Stimulated activated CD8-positive, alpha-beta memory T cell treated with anti-CD3 and anti-CD28 coated beads, Interleukin-7, amount 100 ng/mL, for 1 hour (primary cell): ENCODE measurements at places on chromosomes 4 and X.

DNA sequence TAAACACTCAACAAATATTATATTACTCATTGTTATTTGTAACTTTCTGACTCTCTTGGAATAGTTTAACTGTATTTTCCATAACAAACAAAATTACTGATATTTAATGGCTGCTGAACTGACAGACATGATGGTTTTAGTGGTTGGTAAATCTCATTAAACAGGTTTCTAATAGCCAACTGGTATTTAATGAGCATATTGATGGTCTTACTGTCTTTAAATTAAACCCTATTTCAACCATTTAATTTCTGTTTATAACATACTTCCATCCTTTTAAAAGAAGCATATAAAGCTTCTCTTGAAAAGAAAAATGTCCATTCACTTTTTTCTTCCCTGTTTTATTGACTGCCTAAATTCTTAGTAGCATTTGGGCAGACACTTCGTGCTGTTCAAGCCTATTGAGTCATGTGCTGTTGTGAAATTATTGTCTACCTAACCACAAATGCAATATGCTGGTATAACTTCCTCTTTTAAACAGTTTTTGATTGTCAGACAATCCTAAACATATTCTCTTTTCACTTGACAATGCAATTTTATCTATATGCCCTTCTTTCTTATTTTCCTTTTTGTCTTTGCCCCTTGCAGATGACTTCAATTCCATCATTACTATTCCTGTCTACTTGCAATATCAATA is 163.9 kb upstream of the SLC7A11 start:
- no peak for DNase-seq

DNA sequence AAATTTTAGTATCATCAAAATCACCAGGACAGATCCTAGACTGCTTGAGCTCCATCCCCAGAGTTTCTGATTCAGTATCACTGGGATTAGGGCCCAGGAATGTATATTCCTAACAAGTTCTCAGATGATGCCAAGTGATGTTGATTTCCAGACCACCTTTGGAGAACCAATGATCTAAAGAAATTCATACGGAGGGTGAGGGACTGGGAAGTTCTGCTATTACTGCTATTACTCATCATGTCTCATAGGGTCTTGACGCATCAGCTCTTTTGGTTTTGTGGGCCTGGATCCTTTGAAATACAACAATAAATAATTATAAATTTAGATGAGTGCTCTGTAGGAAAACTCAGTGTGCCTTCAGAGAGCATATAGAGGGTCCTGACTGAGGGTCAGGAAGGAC is 59.8 kb upstream of the LGI2 start:
- DNase-seq: no peak

GRCh38 chrX:131066237-131066636 is 8.1 kb downstream of the ARHGAP36 start:
- DNase-seq: no peak

DNA sequence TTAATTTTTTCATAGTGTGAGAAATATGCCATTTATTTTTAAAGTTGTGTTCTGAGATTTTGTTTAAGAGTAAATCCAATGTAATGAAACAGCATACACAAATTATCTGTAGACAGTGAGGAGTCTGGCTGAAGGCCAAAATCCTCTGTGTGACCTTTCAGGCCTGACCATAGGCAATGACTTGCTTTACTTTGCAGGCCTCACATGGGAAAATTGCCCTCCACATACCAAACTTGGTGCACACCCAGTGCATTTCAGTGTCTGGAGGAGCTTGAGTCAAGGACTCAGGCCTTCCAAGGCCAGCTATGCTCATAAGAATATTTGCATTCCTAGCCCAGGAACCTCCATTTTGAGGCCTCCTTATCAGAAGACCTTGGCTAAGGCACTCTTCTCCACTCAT is 430.1 kb downstream of the GABRG1 start:
- DNase-seq: no peak

GRCh38 chr4:98617358-98618047 is 40.9 kb downstream of the TSPAN5 start:
- no peak for DNase-seq

DNA sequence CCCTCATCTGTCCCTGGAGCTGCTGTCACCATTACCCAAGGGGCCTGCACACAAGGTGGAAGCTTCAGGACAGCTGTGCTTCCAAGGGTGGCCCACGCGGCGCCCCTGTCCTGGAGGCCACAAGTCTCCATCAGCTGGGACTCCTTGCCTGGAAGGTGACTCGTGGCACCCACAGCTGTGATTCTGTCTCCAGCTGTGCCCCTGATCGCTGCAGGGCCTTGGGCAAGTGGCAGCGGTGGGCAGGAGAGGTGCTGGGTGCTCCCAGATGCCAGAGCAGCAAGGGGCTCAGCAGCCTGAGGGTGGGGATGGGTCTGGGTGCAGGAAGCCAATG is 9.0 kb upstream of the DUSP9 start:
- no peak for DNase-seq

- DNase-seq: no peak
These were observed 18.8 kb upstream of the ATOH1 start for GRCh38 chr4:93809773-93810172.

DNA sequence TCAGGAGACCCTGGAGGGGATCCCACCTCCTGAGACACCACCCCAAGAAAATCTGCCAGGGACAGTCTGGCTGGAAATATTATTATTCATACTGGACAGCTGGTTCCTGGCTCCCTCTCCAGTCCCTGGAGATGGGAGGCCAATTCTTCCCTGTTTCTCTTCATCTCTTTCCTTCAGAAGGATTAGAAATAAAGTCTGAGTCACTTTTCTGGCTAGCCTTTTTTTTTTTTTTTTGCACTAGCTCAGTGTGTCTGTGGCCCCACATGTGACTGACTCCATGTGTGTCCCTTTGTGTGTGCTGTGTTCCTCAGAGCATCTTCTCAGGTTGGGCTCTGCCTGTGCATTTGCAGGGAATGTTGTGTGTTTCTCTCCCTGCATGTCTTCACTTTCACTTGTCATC is 1.8 kb upstream of the FRMPD3 start:
- DNase-seq: no peak

- no peak for DNase-seq
These were observed at the start of gene UGT8 for GRCh38 chr4:114598191-114599121. Gene UGT8 (plus strand): TSS chr4:114598807. CDS start chr4:114622881, 24,074 bp downstream.

DNA sequence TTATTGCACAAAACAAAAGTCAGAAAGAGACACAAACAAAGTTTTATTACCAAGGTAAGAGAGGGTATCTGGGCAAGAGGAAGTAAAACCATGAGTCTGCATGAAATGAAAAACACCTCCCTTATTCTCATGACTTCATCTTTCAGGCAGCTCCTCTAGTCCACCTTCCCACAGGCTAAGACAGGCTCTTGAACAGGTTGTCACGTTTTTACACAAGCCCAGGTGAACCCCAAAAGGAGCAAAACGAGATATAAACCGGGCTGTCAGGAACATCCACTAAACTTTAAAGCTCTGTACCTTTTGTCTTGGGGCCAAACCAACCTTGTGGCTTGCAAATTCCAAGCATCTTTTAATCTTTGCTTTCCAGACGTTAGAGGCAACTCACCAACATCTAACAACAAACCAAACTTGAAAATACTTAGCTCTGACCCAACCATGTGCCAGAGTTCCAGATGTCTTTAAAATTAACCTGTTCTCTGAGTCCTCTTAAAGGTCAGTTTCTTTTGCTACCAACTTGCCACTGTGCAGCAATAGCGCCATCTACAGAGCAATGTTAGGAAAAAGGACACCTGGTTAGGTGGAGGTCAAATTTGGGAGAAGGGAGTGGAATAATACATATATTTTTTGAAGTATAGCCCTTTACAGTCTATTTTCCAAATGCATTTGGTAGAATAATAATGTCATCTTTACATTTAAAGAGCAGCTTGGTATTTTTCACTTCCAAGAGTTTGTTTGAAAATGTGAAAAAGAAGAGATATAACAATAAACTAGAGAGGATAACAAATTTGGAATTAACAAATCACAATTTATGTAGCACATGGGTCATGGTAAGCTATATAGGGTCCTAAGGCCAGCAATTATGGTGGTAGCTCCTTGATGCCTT is 73.1 kb downstream of the QRFPR start:
- DNase-seq: peak; percentile 8

- no peak for DNase-seq
These were observed 115.8 kb downstream of the PPARGC1A start for GRCh38 chr4:23773884-23774636.

DNA sequence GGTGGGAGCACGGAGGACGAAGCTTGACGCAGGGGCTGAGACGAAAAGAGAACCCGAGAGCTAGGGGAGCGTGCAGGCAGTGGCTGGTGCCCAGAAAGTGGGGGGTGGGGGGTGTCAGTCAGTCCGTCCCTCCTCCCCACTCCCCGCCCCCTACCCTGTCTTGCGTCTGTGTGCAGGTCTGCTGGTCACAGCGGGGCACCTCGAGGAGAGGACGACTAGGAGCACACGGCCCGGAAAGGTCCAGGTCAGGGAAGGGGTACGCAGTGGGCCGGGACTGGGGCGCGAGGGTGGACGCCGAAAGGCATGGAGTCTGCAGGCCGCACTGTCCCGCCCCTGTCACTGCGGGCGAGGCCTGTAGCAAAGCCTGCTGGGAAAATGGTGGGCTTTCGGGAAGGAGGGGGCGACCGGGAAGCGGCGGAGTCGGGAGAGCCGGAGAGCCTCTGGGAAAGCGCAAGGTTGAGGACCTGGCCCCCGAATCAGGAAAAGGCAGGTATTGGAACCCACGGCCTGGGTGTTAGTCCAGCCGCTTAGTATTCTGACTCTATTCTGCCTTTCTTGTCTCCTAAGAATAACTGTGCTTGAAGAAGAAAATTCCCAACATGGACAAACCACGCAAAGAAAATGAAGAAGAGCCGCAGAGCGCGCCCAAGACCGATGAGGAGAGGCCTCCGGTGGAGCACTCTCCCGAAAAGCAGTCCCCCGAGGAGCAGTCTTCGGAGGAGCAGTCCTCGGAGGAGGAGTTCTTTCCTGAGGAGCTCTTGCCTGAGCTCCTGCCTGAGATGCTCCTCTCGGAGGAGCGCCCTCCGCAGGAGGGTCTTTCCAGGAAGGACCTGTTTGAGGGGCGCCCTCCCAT is 769 bp downstream of the TCEAL1 start:
- DNase-seq: no peak

DNA sequence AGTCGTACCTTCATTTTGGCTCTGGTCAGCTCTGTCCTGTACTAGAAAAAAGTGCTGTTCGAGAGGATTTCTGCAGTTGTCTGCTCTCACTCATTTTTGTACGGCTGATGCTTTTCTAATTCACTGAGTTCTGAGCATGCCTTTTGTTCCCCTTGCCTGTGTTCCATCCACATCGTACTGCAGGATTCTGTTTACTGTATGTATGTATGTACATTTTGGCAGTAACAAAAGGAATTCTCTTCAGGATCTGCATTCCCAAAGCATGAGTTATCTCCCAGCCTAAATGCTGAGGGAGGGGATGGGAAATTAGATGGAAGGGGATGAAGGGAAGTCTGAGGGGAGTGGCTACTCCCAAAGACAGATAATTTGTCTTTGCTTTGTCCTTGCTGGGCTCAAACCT is 87.6 kb downstream of the GBA3 start:
- DNase-seq: no peak

GRCh38 chr4:118396881-118397622 is 44.2 kb upstream of the PRSS12 start:
- DNase-seq: no peak

DNA sequence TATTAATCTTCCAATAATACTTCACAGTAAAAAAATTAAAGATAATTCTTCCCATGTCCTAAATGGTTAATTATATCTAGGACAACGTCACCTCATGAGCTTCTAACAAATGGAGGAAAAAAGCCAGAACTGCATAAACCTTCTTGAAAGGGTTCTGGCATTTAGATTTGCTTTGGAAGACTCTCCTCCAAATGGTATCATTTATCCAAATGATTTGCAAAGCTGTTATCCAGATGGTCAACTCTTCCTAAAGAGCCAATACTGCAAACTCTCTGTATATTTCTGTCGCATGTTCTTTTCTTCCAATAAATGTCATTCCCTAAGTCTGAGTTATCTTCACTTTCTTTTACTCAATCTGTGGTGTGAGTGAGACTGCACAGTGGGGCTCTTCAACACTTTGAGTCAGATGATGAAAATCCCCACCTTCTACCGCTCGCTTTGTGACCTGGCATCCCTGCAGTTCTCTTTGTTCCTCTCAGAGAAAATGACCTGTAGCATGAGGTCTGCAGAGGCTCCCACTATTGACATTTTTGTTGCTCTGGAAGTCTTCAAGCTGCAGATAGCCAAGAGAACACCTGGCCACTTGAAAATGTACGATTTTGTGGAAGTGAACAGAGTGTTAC is 52.9 kb downstream of the TMEM150C start:
- DNase-seq: no peak

DNA sequence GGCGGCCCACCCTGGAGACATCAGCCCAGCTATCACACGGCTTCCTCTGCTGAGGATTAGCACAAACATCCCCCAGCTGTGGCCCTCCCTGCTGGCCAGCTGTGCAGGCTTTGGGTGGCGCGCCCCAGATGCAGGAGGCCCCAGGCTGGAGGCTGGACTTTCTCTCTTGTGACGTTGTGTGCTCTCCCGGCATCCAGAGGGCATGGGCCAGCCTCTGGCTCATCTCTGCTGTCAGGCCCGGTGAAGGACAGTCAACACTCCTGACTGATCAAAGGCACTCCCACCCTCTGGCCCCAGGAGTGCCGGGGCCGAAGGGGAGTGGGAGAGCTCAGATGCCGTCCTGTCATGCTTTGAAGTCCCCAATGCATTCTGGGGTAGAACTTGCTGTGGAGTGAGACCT is 29.9 kb upstream of the PJA1 start:
- DNase-seq: no peak

- no peak for DNase-seq
These were observed 33.1 kb downstream of the DLG3 start for GRCh38 chrX:70477734-70478075.

GRCh38 chrX:123190096-123190495 is 6.0 kb downstream of the GRIA3 start:
- DNase-seq: no peak

DNA sequence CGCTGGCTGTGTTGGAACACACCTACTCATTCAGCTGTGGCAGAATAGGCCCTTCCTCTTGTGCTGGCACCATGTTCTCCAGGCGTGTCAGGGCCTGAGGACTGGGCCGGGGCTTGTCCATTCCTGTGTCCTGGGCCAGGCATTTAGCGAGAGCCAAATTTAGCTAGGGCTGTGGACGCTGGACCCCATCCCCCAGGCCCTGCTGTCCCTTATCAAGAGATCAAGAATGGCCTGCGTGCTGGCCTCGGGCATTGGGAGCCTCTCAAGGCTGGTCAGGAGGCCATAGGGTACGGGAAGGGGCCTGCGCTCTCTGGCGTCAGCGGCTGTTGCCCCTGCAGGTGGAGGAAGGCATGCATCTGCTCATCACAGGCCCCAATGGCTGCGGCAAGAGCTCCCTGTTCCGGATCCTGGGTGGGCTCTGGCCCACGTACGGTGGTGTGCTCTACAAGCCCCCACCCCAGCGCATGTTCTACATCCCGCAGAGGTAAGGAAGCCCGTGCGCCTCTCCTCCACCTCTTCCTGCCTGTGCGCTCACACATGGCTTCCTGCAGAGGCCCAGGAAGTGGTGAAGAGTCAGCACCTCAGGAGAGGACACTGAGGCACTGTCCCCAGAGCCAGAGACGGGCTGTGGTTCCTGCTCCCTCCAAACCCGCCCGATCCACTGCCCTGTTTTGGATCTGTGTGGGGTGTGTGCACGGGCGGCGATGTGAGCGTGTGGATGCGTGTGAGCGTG is 15.3 kb downstream of the ABCD1 start:
- no peak for DNase-seq
